ENCODE measurements at places on chromosomes 4 and X.
A peak's percentile ranks its signal among the peaks of the same experiment; 100 is the strongest.

GRCh38 chr4:156594624-156595023 lies 377.0 kb downstream of the PDGFC start:
- DNase-seq = no peak

- no peak for DNase-seq
These were observed 77.6 kb upstream of the RAB40AL start for GRCh38 chrX:102859550-102859871.

DNA sequence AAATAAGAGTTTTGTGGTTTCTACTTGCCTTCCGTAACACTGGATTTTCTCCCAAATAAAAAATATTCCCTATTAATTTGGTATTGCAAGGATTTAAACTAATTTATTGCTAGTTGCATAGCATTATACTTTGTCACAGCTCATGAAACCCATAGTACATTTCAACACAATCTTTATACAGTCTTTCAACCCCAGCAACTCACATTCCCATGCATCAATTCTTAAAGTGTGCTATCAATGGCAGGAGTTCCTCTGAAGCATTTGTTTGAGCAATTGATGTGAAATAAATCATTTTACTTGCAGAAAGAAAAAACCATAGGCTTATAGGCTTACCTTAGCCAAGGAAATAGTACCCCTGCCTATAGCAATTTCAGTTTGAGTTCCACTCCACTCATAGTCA lies 251.9 kb downstream of the PAPSS1 start:
- DNase-seq = no peak

DNA sequence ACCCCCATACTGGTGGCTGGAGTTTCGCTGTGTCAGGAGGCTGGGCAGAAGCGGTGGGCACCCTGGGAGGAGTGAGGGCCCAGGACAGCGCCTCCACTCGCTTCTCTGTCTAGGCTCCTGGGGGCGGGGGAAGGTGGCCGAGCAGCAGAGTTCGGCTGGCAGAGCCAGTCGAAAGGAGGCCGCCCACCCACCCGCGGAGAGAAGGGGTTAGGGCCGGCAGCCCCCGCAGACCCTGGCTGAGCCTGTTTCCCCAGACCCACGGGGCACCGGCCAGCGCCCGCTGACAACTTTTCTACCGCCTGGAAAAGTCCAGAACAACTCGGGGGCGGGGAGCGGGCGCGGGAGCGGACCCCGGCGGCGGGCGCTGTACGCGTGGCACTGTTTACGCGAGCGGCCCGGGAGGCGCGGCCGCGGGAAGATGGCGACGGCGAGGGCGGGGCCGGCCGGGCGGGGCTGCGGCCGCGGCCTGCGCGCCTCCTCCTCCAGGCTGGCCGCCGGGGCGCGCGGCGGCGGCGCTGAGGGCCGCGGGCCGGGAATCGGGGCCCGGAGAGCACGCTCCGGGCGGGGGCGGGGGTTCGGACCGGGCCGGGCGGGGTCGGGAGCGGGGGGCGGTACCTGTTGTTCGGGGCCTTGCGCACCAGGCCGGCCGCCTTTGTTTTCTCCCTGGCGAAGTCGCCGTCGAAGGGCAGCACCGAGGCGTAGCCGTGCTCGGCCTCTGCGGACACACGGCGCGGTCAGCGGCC lies 628 bp downstream of the MXD4 start:
- peak; percentile 67 for DNase-seq
